CD8-positive, alpha-beta T cell (primary cell): ENCODE measurements at places on chromosomes 3 and 15. TPM values are rescaled to one million over a fixed set of nuclear protein-coding genes. Genes with fewer than 3 reads are reported as not detected.
A peak's percentile ranks its signal among the peaks of the same experiment; 100 is the strongest.

GRCh38 chr15:69749797-69750196, 297.2 kb downstream of the RPLP1 start:
- no peak for DNase-seq

DNA sequence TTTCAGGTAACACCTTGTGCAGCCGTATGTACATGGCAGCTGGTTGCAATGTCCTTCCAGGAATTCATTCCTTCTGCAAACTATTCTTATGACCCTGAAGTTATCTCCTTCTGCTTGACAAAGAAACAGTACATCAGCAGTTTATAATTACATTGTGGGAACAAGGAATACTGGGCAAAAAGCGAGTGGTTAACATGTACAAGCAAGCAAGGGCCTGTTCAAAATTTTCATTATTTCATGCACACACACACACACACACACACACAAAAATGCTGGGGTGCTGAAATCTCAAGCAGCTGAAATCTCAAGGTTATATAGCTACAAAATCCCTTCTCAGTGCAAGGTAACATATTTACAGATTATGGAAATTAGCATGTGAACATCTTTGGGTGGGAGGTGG, 30.7 kb downstream of the GTPBP8 start:
- DNase-seq = no peak

GRCh38 chr3:60192297-60193114, 1058.7 kb downstream of the FHIT start:
- DNase-seq = no peak

DNA sequence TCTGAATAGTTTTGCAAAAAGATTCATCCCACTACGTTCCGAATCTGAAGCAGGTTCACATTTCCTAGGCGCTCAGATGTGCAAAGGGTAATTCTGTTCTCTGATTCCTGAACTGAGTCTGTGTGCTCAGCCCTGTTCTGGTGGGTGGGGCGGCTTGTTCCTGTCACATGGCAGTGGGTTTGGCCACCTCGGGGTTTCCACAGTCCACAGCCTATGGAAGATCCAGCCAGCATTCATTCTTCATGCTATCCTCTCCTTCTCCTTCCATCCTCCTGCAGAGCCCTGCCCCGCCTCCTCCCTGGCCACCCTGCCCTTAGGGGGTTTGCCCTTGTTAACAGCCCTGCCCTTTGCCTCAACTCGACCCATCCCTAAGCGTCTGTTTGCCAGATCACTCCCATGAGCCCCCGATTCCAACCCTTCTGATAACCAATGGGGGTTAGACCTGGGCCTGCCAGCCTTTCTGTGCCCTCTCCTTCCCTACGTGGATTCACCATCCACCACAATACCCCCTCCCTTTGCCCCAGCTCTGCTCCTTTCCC, 31.0 kb downstream of the PRR20G start:
- no peak for DNase-seq

DNA sequence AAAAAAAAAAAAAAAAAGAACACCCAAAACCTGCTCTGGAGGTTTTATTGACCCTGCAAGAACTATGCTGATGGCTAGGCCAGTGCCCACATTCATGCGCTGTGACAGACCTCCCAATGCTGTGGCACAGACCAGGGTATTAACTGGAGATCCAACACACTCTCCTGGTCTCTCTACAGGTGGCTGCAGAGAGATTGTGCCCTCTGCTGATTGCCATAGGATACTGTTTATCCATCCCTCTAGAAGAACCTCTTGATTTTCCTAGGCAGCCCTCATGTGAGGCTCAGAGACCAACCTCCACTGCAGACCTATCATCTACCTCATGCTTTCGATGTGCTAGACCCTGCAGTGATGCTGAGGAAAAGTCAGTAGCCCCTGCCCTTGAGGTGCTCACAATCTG, 125.5 kb upstream of the TRIM42 start:
- DNase-seq = no peak

DNA sequence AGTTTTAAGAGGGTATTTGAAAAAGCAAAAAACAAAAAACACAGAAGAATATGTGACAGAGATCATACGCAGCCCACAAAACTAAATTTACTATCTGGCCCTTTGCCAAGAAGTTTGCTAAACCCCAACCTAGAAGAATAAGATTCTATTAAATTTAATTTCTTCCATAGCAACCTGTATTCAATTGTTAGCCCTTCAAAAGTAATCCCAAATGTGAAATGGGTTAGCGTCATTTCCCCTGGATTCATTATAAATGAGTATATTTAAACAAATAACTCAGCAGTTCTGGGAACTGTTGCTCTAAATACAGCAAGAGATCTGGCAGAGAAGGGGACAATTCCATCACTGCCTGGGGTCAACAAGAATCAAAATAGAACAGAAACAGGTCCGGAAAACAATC, 56.8 kb downstream of the CERS3 start:
- DNase-seq = no peak

- peak; percentile 14 for DNase-seq
These were observed 27.5 kb downstream of the NR1I2 start for GRCh38 chr3:119809249-119810017.

- no peak for DNase-seq
These were observed 284.5 kb downstream of the SLC9A9 start for GRCh38 chr3:143563786-143564185.

DNA sequence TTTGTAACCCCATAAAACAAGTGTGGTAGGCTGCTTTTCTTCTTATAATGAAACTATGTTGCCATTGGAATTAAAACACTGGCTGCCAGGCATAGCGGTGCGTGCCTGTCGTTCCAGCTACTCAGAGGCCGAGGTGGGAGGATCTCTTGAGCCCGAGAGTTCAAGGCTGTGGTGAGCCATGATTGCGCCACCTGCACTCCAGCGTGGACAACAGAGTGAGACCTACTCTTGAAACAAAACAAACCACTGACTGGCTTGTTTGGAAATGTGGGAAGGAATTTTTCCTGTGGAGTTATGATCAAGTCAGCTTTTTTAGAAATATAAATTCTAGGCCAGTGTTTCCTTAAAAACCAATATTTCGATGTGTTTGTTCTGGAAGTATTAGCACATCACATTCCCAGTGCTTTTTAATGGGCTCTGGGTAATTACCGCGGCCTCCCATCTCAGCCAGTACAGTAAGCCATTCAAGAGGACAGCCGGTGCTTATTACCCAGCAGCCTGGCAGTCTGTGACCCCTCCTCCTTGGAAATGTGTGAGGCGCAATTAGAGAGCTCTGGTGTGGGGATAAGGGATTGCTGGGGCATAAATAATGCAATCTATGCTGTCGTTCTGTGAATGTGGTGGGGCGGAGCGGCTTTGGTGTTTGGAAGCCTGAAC, 58.3 kb upstream of the TRAK1 start:
- no peak for DNase-seq

Gene ALDH1L1
- not detected for total RNA-seq

Gene GOLGA8T
- 0.19 TPM for total RNA-seq

Gene CSPG4
- total RNA-seq = not detected

Gene CACNA1D
- total RNA-seq = not detected

Gene ACTR8
- total RNA-seq = 23.7 TPM
